ENCODE measurements at places on chromosomes 2 and 18. TPM values are rescaled to one million over a fixed set of nuclear protein-coding genes. Genes with fewer than 3 reads are reported as not detected.

MC4R gene
- total RNA-seq: 0.15 TPM

ZNF407 gene
- 3.9 TPM for total RNA-seq

ACSL3 gene
- total RNA-seq: 189 TPM

SERPINB10 gene
- not detected for total RNA-seq

ASB18 gene
- not detected for total RNA-seq

PLEK gene
- not detected for total RNA-seq

CTAGE1 gene
- not detected for total RNA-seq

CHMP1B gene
- 25.6 TPM for total RNA-seq
